NCI-H1694 (cell line): ENCODE measurements at places on chromosomes 11 and 22.

GRCh38 chr11:109374032-109374431 is 48.0 kb upstream of the C11orf87 start:
- DNase-seq: no peak

GRCh38 chr11:109696191-109696897 is 274.4 kb downstream of the C11orf87 start:
- no peak for DNase-seq

GRCh38 chr11:78341841-78342240 is 75.8 kb downstream of the GAB2 start:
- no peak for DNase-seq

DNA sequence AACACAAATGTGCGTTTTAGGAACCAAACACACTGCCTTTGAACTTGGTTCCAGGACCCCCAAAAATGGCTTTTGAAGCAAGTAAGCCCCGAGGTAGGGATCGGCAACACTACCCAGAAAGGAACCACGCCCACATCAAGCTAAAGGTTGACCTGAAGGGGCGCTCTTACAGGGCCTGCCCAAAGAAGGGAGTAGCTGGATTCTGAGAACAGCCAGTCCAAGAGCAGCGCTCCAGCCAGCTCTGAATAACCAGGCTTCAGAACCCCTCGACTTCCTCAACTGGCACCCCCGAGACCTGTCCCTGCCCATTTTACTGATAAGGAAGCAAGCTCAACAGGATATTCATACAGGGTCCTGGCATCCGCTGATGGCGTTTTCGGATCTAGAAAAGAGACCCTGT is 18.9 kb upstream of the MOB2 start:
- no peak for DNase-seq

DNA sequence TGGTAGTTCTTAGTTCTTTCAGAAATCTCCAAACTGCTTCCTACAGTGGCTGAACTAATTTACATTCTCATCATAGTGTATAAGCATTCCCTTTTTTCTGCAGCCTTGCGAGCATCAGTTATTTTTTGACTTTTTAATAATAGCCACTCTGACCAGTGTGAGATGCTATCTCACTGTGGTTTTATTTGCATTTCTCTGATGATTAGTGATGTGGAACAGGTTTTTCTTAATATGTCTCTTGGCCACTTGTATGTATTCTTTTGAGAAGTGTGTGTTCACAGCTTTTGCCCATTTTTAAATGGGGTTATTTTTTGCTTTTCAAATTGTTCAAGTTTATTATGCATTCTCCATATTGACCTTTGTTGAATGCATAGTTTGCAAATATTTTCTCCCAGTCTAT is 459.3 kb downstream of the NTM start:
- DNase-seq: no peak

DNA sequence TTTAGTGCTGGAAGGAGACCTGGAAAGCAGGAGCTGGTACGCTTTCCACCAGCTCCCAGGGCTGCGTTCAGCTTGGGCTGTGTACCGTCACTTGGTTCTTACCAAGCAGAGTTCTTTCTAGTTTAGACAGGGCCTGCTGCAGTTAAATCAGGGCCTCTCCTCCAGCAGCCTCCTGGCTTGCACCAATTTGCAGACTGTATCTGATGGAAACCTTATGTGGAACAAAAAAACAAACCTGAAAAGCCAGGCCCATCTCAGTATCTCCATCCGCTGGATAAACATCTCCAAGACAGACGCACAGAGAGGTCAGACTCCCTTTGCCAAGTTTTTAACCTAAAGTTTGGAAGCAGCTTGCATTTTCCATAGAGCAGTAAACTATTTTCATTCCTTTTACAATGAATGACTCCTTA is 288.6 kb upstream of the SORL1-AS1 start:
- DNase-seq: no peak

DNA sequence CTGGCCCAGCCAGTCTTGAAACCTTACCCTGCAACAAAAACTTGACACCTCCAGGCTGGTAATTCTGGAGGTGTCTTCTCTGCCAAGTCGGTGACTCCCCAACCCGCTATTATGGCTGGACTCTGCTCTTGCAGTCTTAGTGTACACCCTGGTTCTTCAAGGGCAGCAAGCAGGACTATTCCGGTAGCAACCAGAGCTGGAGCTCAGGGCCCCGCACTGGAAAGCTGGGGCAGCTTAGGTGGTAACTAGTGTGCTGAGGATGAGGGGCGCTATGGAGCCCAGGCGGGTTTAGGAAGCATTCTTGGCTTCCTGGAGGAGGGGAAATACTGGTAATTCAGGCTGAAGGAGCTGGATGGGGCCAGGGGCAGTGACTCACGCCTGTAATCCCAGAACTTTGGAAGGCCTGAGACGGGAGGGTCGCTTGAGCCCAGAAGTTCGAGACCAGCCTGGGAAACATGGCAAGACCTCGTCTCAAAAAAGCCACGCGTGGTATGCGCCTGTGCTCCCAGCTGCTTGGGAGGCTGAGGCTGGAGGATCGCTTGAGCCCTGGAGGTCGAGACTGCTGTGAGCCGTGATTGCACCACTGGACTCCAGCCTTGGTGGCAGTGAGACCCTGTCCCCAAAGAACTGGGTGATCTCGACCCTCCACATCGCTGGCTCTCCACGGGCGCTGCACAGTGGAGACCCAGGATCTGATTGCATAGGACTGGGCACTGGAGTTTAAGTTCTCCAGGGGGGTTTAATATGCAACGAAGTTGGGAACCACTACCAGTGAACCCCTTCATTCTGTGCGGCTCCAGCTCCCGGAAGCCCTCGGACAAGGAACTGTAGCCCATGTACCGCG is 10.6 kb upstream of the AIFM3 start:
- DNase-seq: no peak

DNA sequence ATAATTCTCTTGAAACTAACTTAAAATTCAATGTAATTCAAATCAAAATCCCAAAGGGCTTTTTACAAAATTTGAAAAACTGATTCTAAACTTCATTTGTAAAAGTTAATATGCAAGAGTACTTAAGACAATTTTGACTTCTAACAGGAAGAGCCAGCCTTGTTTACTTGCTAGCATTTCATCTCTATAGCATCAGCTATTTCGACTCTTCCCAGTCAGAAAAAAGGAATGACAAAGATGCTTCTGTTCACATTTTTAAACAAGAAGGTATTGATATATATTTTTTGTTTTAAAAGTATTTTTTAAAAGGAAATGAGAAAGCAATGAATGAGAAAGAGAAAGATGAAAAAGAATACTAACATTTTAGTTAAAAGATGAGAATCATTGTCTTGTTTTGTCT is 16.4 kb downstream of the SLN start:
- DNase-seq: no peak

DNA sequence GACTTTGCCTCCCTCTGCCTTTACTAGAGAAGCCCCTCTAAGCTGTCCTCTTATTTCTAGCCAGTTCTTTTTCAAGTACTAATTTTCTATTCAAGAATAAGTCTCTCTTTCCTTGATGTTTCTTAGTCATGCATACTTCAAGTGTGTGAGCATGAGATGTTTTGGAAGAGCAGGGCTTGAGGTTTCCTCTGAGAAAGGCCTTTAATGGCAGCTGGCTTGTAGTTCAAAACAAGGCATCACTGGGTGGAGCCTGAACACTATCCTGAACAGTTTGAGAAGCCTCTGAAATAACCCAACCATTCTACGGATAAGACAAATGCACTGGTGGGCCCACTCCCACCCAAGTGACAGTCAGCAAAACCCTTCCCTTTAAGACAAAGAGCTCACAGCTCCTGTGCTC is 37.6 kb downstream of the CLDN25 start:
- DNase-seq: no peak

DNA sequence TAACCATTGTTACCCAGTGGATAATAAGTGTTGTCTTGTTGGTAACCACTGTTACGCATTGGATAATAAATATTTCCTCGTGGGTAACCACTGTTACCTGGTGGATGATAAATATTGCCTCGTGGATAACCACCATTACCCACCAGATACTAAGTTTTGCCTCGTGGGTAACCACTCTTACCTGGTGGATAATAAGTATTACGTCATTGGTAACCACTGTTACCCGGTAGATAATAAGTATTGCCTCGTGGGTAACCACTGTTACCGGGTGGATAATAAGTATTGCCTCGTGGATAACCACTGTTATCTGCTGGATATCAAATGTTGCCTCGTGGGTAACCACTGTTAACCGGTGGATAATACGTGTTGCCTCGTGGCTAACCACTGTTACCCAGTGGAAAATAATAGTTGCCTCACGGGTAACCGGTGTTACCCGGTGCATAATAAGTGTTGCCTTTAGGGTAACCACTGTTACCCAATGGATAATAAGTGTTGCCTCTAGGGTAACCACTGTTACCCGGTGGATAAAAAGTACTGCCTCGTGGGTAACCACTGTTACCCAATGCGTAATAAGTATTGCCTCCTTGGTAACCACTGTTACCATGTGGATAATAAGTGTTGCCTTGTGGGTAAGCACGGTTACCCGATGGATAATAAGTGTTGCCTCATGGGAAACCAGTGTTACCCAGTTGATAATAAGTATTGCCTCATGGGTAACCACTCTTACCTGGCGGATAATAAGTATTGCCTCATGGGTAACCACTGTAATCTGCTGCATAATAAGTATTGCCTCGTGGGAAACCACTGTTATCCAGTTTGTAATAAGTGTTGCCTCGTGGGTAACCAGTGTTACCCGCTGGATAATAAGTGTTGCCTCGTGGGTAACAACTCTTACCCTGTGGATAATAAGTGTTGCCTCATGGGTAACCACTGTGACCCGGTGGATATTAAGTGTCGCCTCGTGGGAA is 21.9 kb upstream of the NXPE4 start:
- no peak for DNase-seq
